ENCODE measurements at places on chromosomes 11 and 22.

DNA sequence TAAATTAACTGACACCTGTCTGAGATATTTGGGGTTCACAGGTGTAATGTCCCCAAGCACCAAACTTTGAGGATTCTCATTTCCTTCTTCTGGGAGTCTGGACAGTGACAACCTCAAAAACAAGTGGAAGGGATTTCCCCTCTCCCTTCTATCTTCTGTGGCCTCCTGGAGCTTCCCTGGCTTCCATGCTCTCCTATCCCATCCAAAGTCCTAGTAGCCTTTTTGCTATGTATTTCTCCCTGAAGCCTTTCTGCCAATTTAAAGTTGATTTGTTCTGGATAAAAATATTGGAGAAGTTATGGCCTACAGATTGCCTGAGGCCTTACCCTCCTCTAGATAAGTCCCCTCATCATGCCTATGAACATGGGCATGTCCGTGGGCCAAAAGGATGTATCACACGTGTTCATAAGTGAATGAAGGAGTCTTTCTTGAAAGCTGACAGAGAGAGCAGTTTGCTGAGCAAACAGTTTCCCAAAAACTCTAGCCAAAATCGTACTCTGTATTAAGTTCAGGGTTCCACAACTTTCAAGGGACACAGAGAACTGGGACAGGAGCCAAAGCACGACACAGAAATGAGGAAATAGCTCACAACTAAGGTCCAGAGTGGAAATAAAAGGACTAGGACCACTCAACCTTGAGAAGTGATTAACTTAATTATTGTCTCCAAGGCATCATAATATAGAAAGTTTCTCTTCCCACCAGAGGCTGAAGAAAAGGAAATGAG, 6.7 kb downstream of the HEPACAM start:
- DNase-seq, result no peak

DNA sequence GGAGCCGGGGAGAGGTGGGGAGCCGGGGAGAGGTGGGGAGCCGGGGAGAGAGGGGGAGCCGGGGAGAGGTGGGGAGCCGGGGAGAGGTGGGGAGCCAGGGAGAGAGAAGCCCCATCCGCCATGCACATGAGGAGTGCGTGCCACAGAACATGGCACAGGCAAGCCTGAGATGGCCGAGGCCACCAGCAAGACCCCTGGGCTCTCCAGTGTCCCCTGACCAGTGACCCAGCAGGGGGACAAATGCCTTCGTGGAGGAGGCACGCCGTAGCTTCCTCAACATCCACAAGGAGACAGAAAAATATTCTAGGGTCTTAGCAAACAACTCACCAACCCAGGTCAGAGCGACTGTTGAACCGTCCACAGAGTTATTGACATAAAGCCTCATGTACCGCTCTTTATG, 618.8 kb downstream of the TBC1D22A start:
- DNase-seq, result no peak

- DNase-seq, result peak; percentile 47
These were observed 157.2 kb upstream of the TMEM45B start for GRCh38 chr11:129658526-129658867.

- DNase-seq, result no peak
These were observed 453.4 kb downstream of the NTM start for GRCh38 chr11:131823772-131824171.

GRCh38 chr22:40187389-40187788, 9.7 kb downstream of the TNRC6B start:
- DNase-seq, result no peak

- DNase-seq, result peak; percentile 63
These were observed 35.7 kb upstream of the DKK3 start for GRCh38 chr11:12043959-12044791.

DNA sequence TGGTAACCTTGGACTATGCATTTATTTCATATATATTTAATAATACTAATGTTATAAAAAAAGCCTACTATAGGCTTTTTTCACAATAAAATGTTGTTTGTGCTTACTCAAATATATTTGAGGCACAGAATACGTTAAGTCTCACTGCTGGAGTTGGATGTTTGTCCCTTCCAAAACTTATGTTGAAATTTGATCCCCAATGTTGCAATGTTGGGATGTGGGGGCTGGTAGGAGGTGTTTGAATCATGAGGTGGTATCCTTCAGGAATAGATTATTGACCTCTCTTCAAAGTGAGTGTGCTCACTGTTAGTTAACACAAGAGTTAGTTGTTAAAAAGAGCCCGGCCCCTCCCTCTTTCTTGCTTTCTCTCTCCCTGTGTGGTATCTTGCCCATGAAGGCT, 1295.9 kb downstream of the JRKL start:
- DNase-seq, result no peak

- DNase-seq, result no peak
These were observed 3.0 kb upstream of the SORL1 start for GRCh38 chr11:121449123-121449522.

GRCh38 chr22:23070418-23071229, at the start of gene GNAZ:
GNAZ (plus strand) TSS chr22:23070519; CDS start chr22:23095696, 25,177 bp downstream.
- peak; percentile 20 for DNase-seq

- no peak for DNase-seq
These were observed at the start of gene LMF2 for GRCh38 chr22:50507421-50507990. LMF2 (minus strand) TSS chr22:50507702; CDS start chr22:50507675, 27 bp downstream.

GRCh38 chr11:73265278-73265810, 6.8 kb upstream of the P2RY6 start:
- DNase-seq, result no peak

- DNase-seq, result no peak
These were observed 67.3 kb upstream of the BARX2 start for GRCh38 chr11:129308241-129308865.

DNA sequence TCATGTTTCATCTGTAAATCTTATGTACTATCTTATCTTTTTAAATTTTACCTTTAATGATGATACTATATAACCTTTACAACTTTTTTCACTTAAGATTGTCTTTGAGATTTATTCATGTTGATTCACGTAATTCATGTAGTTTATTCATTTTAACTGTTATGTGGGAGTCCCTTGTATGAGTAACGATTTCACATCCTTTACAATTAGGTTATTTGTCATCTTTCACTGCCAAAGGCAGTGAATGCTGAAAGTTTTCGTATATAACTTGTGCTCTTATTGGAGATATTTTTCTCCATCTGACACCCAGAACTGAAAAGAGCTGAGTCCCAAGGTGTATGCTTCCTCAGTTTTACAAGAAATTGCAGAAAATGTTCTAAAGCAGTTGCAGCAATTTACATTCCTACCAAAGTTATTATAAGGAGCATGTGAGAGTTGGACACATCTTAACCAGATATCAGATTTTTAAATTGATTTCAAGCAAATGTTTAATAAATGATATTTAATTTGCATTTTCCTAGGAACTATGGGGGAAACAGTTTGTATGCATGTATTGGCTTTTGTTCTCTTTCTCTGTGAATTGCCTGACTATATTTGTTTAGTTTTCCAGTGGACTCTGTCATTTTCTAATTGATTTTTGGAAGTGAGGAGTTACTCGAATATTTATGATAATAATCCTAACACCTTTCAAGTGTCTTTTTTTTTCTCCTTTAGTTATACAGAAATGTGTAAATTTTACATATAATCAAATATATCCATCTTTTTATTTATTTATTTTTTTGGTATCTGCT, 6.4 kb downstream of the ARL14EP start:
- no peak for DNase-seq

DNA sequence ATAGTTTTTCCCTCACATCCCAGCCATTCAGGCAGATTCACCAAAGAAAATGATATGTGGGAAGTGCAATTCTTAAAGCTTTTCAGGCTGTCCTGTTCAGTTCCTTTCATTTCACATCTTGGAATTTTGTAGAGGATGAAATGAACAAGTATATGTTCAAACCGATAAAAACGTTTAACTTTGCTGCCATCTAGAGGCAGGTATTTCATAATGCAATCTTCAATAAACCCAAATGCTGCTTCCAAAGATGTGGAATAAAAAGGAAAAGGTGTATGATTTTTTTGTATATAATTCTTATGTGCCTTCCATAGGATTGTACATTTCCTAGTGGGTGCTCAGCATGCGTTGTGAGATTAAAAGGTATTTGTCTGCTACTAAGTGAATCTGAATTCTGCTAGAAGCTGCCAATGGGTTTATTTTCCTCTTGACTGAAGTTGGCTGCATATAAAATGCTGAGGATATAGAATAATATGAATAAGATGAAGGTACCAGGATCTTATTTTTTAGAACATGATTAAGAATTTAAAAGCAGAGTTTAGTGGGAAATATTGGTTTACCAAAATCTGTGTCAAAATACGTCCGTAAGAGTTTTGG, 199.3 kb downstream of the PGR start:
- DNase-seq, result peak; percentile 63

DNA sequence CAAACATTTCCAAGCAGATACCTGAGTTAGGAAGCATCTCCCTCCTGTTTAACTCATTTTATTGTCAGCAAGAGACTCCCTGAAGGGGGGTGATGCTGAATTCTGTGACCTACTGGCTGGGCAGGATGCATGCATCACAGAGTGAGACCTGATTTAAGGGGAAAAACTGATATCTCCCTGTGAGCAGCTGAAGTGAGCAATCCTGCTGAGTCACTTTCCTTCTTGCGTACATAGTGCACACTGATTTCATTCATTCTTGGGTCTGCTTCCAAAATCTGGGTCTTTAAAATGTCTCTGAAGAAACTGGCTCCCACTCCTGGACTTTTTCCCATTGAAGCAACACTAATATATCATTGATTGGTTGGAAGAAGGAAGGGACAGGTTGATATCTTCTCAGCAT, 23.3 kb downstream of the P4HA3 start:
- no peak for DNase-seq

DNA sequence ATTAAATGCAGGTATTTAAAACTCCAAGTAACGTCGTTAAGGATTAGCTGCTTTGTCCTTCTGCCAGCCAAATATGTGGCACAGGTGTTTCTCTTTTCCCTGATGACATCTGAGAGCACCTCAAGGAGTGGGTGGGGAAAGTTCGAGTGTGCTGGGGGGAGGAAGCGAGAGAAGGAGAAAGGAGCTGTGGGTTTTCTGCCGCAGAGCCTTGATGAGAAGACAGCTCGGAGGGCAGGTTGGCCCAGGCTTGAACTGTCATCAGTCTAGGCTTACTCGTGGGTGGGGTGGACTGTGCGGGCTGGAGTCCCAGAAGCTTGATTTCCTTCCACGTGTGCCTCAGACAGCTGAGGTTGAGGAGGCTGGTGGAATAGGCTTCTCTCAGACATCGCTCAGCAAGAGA, 15.2 kb upstream of the SORL1-AS1 start:
- no peak for DNase-seq

DNA sequence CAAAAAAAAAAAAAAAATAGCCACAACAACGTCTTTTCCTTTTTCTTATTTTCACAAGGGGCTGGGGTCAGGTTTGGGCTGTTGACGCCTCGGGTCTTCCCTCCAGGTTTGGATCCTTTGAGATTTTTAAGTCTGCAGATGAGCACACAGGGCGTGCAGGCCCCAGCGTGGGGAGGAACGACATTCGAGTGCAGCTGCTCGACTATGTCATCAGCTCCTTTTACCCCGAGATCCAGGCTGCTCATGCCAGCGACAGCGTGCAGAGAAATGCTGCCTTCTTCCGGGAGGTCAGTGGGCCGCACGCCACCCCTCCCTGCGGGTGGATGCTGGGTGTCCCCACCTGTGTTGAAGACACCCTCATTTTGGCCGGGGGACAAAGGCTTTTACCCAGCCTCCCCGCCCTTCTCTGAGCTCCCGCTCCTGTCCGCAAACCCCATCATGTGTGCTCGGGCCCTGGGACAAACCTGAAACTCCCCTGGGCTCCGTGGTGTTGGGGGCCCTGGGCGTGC, 7.7 kb downstream of the SELENOO start:
- DNase-seq, result no peak

DNA sequence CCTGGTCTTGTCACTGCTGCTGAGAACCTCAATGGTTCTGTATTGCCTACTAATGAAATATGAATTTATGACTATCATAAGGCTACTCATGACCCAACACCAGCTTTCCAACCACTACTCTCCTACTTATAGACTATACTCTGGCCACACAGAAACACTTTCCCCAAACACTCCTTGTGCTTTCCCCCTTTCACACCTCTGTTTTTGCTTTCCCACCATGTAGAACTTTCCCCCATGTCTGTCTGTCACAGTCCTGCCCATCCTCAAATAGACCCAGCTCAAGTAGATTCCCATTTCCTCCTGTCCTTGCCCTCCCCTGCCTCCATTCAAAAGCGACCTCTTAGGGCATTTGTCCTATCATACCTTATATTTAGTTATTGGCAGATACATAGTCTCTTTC, 105.9 kb downstream of the ARFGAP2 start:
- DNase-seq, result no peak

- DNase-seq, result no peak
These were observed 65.4 kb upstream of the BLID start for GRCh38 chr11:122181372-122181771.

DNA sequence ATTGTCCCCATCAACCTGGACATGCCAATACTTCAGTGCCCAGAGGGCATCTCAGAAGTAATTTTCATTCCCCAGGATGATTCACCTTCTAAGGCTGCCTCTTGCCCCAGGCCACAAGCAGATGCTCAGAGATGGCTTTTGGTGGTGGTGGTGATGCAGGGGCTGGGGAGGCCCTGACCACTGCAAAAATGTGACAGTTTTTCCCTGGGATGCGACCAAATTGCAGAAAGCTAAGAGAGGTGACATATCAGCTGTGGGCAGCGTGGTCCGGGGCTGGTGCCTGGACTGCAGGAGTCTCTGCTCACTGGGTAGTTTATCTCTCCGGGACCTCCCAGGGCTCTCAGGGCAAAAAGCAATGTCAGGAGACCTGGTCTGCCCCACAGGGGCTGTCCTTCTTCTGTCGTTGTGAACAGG, 39.7 kb upstream of the ACCSL start:
- DNase-seq, result no peak

- DNase-seq, result no peak
These were observed 69.7 kb downstream of the SNX19 start for GRCh38 chr11:130846606-130847005.

DNA sequence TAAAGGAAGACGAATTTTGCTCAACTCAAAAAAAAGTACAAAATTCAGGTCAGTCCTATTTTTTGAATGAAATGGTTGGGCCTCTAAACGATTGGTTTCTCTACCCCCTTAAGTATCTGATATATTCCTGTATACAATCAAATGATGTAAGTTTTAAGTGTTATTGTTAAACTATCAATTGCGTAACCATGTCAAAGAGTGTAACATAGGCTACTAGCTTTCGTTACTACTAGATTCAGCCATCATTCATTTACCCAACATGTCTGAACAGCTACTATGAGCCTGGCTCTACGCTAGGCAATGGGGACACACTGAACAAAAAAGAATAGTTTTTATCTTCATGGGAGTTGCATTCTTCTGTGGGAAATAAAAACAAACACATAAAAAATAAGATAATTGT, 3.3 kb downstream of the RAB6A start:
- no peak for DNase-seq

GRCh38 chr11:45907911-45908370, 870 bp upstream of the FREY1 start:
- DNase-seq, result no peak

GRCh38 chr11:921921-922678, 3.6 kb upstream of the AP2A2 start:
- no peak for DNase-seq

Measured in renal pelvis (tissue), 12 donors.